ENCODE measurements at places on chromosomes 6 and 20.

DNA sequence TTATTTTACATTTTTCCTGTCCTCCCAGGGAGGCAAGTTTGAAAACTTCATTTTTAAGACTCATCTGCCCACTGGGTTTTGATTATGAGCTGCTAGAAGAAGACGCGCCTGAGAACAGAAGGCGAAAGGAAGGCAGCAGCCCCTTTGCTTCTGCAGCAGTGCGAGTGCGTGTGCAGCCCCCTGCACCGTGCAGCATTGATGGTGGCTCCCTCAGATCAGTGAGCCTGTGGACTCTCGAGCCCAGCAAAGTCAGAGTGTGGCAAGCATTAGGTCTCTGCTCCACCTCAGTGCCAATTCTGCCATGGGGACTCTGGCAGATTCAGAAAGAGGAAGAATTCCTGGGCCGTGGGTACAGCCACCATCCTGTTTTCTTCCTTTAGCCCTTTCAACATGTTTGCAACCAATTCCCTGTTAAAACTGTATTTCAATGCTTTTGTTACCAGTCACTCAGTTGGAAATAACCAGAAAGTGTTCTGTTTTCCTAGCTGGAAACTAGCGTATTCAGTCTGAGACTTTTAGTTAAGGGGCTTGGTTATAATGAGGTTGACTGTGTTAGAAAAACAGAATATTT, 134.8 kb upstream of the OGFRL1 start:
- no peak for DNase-seq

DNA sequence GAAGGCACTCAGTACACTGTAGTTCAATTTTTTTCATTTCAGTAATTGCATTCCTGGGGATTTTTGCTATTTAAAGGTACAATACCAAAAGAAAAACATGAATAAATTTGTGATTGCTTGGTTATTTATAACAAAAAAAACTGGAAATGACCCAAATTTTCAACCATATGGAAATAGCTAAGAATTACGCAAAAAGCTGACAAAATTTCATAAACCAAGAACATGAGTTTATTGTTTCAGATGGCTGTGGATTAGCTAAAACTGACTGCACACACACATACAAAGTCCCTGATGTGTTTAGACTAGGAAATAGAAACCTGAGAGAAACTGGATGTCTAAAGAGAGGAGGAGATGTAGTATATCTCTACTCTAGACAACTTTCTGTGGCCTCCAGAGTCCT, 718.4 kb upstream of the CHD6 start:
- DNase-seq: no peak

GRCh38 chr6:139528471-139528870, 154.0 kb upstream of the CITED2 start:
- no peak for DNase-seq

- no peak for DNase-seq
Measured at GRCh38 chr6:89351671-89352277, 748 bp downstream of the UBE2J1 start.

- no peak for DNase-seq
Measured at GRCh38 chr6:128597004-128597403, 76.6 kb upstream of the PTPRK start.

DNA sequence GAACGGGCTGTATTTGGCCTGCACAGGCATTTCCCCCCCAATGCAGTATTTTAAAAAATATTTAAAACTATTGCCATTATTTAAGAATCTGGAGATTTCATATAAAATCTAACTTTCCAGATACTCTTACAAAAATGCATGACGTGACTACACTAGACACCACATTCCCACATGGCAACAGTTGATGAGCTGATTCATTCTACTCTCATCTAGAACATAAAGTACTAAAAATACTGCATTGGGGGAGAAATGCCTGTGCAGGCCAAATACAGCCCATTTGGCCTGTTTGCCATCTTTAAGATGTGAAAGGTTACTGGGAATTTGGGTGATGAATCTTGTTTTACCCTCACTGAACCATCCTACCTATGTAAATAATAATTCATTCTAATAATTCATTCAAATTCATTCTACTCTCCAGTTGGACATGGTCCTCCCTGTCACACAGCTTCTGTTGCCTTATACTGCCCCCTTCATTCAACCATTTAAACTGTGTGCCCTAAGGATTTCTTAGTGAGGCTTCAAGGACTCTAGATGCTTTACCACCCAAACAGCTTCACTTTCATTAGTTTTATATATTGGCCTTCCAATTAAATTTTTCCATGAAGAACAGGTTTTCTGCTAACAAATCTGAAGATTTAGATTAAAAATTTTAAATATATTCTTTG, 6.9 kb upstream of the ZSCAN16 start:
- no peak for DNase-seq

DNA sequence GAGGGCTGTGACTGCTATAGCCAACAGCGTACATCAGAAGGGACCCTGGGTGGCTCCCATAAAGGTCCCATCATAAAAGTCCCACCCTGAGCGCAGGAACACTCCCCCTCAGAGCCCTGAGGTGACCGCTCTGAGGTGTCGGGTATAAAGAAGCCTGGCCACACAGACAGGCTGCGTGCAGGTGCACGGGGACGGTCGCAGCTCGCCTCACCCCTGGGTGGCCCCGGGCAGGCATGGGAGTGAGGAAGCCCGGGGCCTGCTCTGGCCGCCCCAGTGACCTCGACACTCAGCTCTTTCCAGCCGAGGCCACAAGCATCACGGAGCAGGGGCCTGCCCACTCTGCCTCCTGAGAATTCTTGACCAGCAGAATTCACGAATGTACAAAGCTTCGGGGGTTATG, 14.4 kb upstream of the RNASET2 start:
- no peak for DNase-seq

DNA sequence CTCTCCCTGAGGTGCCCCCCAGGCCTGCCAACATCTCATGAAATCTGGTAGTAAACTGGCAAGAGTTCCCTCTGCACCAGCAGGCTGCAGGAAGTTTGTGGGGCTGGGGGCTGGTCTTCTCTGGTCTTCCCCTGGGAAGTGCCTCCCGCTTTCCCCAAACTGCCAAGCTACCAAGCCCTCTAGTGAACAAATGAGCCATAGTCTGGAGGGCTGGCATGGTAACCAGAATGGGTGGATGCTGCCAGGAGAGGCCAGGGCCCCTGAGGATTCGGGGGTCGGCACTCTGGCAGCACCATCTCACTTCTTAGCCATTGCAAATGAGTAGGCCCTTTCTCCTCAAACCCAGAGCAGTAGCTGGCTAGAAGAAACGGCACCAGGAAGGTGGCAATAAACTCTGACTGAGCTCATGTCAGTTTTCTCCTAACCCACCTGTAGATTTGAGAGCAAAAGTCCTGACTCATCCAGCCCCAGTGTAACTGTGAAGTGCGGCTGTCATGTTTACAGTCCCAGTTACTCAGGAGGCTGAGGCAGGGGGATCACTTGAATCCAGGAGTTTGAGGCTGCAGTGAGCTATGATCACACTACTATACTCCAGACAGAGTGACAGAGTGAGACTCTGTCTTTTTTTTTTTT, 35.9 kb downstream of the ZC3H12D start:
- no peak for DNase-seq

- DNase-seq: no peak
Measured at GRCh38 chr6:163842467-163842866, 427.9 kb downstream of the QKI start.

- DNase-seq: no peak
Measured at GRCh38 chr6:14036911-14037310, 80.7 kb upstream of the CD83 start.

DNA sequence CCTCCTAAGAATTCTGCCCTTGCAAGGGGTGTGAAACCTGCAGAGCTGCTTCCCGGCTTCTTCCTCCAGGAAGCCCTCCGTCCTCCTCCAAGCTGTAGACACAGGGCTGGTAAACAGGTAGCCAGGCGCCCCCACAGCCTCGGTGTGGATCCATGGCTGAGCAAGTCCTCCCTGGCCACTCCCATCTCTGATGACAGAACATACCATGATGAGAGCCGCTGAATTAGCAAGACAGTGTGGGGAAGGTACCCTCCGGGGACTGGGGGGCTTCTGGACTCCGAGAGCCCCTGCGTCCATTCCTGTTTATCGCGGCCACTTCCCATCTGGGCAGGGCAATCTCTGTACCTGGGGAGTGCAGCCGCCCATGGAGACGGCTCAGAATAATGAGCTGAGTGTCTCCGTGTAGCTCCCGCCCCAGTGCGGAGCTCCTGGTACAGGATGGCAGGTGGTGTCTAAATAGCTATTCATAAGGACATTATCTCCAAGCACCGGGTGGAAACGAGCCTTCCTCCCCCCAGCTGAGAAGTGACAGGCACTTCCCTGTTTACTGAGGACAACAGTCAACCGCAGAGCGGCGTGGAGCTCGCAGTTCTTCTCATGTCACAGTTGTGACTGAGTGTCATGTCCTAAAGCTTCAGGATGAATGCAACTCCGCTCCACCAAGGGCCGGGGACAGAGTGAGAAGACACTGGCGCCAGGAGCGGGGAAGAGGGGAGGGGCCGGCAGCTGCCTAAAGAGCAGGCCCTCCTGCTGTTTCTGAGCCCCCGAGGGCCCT, 22.7 kb upstream of the NTSR1 start:
- no peak for DNase-seq

DNA sequence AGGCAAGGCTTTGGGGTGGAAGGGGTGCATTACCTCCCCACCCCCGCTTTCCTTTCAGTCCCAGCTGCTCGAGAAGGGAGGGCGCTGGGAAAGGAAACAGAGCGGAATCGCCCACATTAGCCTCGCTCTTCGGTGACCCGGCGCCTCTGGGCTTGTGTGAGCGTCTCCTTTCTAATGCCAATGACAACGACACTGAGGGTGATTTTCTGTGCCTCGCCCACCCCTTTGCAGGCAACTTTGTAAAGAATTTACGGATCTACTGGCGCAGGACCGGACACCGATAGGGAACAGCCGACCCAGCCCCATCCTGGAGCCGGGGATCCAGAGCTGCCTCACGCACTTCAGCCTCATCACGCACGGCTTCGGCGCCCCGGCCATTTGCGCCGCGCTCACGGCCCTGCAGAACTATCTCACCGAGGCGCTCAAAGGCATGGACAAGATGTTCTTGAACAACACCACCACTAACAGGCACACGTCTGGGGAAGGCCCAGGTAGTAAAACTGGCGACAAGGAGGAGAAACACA, 24.3 kb downstream of the TFAP2B start:
- no peak for DNase-seq

GRCh38 chr6:93915961-93916360, 496.6 kb upstream of the EPHA7 start:
- DNase-seq: no peak

DNA sequence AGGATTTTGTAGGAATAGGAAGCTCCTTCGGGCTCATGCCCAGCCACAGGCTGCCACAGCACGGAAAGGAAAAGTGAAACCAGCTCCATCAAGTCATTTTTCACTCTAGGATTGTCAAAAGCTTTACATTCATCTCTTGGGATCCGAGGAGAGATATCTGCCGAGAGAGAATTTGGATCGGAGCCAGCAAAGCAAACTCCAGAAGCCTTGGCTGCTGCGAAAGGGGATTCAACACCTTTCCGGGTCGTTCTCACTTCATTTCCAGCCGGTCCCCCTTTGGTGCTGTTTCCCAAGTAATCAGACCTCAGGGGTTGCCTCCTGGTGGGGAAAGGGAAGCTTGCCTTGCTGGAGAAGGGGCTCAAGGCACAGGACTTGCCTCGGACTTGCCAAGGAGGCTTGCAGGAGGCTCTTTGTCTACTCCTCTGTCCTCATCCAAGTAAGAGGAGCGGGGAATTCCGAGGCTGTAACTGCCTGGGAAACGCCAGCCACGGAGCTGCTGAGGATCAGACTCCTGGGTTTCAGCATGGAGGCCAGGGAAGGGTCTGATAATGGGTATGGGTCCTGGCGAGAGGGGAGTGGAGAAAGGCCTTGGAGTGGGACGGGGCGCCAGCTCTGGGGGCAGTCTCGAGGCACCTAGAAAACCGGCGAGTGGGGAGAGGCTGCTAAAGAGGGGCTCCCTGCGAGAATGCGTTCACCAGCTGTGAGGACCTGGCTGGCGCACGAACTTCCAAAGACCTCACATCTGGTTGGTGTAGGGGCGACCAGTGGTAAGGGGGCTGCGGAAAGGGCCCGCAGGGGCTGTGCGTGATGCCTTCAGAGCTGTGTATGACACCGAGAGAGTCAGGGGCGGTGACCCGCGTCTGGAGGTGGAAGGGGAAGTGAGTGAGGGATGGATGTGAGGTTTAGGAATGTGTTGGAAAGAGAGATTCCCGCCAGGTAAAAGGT, 702 bp downstream of the ETV7 start:
- no peak for DNase-seq

- DNase-seq: no peak
Measured at GRCh38 chr20:34312024-34312460, 8.9 kb upstream of the AHCY start.

DNA sequence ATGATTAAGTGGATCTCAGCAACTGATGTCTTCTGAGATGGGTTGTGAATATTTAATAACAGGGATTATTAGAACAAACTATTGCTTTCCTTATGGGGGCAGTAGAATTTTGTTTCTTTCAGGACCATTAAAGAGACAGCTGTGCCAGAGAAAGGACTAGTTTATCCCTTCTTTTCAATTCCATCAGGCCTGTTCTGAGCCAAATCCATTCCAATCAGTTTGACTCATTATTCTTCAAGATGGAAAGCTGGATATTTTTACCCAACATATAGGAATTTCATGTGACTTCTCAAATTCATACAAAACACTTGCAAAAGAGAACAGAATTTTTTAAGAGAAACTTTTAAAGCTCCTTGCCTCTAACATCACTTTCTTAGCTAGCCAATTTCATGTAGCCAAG, 722.0 kb upstream of the FLRT3 start:
- no peak for DNase-seq

DNA sequence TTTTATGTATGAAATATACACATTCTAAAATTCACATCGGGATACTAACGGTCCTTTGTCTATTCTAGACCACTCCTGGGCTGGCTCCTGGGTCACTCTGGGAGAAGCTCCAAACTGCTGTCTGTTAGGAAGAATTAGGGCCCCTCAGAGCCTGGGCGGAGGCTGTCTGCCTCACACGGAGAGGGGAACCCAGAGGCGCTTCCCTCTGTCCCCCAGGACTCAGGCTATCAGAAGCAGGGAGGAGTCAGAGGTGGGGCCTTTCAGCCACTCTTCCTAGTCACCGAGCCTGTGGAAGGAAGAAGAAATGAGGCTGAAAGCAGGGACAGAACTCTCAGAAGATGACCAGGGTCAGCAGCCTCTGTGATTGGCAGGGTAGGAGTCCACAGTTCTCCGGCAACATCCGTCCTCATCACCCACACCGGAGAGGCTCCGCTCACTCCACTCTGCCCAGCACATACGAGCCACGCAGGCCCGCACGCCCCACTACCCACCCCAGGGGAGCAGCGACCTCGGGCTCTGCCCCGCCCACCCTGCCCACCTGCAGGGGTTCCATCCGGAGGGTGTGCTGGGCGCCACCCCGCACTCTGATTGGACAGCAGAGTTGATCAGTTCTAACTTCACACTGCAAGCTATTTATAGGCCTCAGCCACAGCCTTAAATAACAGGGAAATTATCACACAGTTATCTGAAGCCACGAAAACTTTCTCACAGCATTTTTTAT, 182.1 kb upstream of the AFDN start:
- DNase-seq: no peak

- DNase-seq: no peak
Measured at GRCh38 chr20:6959900-6960312, 192.4 kb downstream of the BMP2 start.

- no peak for DNase-seq
Measured at GRCh38 chr20:41507436-41507835, 110.7 kb downstream of the CHD6 start.

GRCh38 chr6:30912746-30913520, 1.1 kb upstream of the VARS2 start:
- no peak for DNase-seq

GRCh38 chr6:33771146-33772081, 17.5 kb downstream of the LEMD2 start:
- DNase-seq: peak; percentile 59

Data from CD8-positive, alpha-beta memory T cell (primary cell).